ENCODE measurements at places on chromosomes 13 and 19.

DNA sequence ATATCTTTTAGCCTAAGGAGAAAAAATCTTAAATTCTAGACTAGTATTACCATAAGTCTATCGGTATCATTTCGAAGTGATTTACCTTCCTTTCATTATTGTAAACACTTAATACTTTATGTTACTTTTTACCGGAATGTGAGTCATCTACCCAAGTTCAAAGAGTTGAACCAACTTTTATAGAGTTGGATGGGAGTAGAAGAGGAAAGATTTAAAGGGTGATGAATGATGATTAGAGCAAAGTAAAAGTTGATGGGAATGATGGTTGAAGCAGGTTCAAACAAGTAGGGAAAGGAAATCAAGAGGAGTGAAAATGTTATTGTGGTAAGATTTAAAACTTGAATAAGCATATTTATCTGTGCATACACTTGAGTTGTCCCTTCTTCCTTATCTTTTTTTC, 11.3 kb upstream of the LPAR6 start:
- no peak for DNase-seq

DNA sequence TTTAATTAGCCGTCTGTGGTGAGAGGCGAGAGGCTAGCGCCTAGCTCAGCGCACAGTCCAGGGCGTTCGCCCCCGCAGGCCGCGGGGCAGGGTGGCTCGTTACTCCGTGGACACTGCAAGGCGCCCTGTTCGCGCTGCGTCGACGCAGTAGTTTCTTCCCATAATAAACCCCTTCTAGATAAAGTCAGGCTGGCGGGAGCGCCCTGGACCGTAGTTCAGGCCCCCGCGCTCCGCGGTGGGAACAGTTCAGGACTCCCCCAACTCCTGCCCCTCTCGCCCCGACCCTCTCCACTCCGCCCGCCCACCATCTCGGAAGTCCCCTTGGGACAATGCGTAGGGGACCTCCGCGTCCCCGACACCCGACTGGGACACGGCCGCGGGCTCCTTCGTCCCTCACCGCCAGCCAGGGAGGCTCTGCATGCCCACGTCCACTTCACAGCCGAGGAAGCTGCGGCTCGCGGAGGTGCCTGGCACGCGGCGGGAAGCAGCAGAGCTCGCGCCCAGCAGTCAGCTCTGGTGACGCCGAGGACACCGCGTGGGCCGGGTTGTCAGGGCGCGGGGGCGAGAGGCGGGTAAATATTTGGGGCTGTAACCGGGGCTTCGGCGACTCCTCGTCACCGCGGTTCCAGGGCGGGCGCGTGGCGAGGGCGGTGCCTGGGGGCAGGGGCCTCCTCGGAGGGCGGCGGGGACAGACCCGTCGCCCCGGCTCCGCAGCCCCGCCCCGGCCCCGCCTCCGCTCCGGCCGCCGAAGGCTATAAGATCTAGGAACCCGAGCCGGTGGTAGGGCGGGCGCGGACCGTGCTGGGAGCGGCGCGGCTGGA, at the start of gene RGCC:
TSS of gene RGCC (plus strand) at position 783 of the 821 bp plus-strand sequence. CDS start 158 bp downstream, outside the sequence.
- DNase-seq, result peak; percentile 85

DNA sequence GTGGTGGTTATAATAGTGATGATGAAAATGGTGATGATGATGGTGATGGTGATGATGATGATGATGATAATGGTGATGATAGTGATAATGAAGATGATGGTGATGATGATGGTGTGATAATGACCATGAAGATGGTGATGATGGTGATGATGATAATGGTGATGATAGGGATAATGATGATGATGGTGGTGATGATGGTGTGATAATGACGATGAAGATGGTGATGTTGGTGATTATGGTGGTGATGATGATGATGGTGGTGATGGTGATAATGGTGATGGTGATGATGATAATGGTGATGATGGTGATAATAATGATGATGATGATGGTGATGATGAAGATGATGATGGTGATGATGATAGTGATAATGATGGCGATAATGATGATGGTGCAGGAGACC, 1.6 kb downstream of the ADGRE1 start:
- no peak for DNase-seq

- no peak for DNase-seq
Measured at GRCh38 chr13:100461309-100462030, 127.1 kb downstream of the GGACT start.

- DNase-seq, result peak; percentile 45
Measured at GRCh38 chr19:55146078-55146704, 2.8 kb downstream of the TNNT1 start.

GRCh38 chr13:110353339-110353977, 46.4 kb downstream of the COL4A2 start:
- DNase-seq, result no peak

- DNase-seq, result no peak
Measured at GRCh38 chr13:45870232-45870631, 18.7 kb upstream of the SIAH3 start.

DNA sequence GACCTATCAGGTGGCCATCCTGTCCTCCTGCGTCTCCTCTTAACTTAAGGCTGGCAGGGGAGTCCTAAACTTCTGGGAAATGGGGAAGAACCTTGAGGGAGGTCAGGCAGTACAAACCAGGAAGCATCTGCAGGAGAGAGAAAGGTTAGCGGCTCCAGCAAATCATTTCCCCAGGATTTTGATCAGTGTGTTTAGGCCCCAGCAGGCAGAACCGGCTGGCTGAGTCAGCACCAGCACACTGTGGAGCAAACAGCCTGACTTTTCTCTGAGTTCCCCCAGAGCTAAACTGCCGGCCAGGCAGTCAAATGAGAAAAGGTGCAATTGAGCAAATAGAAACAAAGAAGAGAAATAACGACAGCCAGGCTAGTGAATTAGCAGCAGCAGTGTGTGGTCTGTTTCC, 46.7 kb upstream of the MEDAG start:
- no peak for DNase-seq

DNA sequence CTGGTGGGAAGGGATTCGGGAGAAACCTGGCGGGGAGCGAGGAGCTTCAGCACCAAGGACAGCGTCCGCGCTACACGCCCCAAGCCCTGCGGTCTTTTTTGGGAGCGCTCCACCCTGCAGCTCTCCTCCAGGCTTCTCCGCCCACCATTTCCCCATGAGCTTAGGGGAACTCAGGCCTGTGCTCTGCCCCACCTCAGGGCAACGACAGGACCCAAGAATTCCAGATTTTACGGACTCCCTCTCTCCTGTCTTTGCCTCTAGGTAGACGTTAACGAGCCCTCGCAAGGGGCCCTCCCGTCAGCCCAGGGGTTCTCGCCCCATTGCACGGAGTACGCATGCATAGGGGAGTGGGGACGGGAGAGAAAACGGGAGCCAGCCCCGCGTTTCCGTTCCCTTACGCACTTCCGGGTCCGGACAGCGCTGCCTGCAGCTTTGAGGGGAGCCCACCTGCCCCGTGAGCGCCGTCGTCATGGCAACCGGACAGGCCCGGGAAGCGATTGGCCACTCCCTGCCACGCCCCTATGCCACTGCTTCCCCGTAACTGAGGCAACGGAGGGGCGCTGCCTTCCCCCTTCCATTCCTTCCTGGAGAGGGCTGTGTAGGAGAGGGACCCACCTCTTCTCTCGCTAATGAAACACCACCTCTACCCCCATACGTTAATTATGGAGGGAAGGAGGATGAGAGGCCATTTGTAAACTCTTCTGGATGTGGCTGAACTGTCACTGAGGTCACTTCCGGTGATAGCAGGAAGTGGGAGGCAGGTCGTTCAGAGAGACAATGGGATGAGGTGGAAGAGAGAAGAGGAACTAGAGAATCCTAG, 20.8 kb downstream of the NOVA2 start:
- DNase-seq, result peak; percentile 48

GRCh38 chr13:50200988-50201387, 185.7 kb downstream of the KCNRG start:
- DNase-seq, result no peak

DNA sequence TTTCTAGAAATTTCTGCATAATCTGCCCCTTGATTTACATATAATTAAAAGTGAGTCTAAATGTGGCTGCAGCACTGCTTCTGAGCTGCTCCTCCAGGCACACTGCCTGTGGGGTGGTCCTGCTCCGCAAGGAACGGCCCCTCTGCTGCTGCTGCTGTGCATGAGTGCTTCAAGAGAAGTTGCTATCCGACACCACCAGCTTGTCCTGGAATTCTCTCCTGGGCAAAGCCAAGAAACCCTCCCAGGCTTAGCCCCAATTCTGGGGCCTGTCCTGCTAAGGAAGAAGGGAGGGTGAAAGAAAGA, 7.5 kb upstream of the PDCD5 start:
- no peak for DNase-seq

- DNase-seq, result peak; percentile 50
Measured at GRCh38 chr13:78121459-78122348, 203.1 kb upstream of the EDNRB start.

- no peak for DNase-seq
Measured at GRCh38 chr13:75702476-75702875, 66.3 kb downstream of the LMO7 start.

DNA sequence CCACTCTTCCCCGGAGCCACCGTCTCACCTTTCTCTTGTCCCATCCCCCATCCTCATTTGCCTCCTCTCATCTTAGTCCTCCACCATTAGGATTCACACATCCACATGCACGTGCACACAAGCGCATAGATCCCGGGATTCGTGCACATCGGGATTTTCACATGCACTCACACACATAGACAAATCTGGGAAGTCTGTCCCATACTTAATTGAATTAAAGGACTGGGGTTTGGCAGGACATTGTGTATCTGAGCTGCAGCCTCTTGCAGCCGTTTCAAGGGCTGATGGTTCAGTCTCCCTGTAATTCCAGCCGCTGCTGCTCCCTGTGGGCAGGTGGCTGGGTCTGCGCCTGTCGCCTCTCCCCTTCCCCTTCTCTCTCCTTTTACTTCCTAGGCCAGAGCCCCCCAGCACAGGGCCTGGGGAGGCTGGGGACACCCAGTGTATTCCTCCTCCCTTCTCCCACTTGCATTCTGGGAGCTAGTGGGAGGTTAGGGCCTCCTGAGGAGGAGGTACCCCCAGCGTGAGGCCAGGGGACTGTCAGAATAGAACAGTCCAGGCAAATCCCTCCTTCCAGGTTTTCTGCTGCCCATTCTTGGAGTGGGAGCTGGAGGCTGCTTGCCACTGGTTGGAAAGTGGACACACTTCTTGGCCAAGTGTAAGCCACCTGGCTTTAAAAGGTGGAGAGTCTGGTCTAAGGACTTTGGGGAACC, 43.6 kb downstream of the LYL1 start:
- DNase-seq, result no peak

DNA sequence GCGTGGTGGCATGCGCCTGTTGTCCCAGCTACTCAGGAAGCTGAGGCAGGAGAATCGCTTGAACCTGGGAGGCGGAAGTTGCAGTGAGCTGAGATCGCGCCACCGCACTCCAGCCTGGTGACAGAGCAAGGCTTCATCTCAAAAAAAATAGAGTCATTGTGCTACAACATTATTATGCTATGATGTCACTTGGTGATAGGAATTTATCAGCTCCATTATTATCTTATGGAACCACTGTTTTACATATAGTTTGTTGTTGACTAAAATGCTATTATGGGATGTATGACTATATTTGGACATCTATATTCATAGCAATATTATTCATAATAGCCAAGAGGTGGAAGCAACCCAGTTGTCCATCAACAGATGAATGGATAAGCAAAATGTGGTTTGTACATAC, 26.4 kb upstream of the SLC7A1 start:
- no peak for DNase-seq

- DNase-seq, result no peak
Measured at GRCh38 chr13:67318860-67319259, 88.7 kb upstream of the PCDH9 start.

- no peak for DNase-seq
Measured at GRCh38 chr13:76556627-76557026, 329.6 kb downstream of the KCTD12 start.

DNA sequence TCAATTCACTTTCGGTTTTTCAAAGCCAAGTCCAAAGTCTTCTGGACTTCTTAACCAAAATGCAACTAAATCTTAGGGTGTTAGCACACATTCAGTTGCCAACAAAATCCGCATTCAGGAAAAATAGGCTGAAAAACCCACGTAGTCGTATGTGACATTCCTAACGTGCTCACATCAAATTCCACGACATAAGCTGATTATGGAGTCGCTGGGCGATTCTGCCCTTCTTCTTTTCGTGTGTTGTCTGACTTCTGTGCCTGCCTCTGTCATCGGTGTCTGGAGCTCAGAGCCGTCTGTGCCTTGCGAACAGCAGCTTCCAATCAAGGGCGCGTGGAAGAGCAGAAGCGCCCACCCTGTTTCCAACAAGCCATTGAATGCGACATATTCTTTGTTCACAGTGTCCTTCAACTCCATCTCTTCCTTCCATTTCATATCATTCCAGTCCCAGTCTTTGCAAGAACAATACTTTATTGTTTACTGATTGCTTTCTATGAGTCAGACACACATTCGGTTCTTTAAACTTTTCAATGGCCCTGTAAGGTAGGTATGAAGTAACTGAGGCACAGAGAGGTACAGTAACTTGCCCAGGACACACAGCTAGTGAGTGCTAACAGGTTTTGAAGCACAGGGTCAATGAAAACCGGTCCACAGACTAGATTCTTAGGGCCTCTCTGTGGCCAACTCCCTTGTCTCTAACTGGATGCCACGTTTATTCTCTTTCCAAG, 8.2 kb upstream of the ZNF507 start:
- DNase-seq, result no peak
